ENCODE measurements at places on chromosomes 11 and 22.

- DNase-seq: no peak
Observed at GRCh38 chr22:37232140-37232998, 11.7 kb downstream of the RAC2 start.

GRCh38 chr11:721741-722345, 15.8 kb downstream of the EPS8L2 start:
- peak; percentile 77 for DNase-seq

- no peak for DNase-seq
Observed at GRCh38 chr22:22812031-22812905, 75.3 kb upstream of the IGLL5 start.

DNA sequence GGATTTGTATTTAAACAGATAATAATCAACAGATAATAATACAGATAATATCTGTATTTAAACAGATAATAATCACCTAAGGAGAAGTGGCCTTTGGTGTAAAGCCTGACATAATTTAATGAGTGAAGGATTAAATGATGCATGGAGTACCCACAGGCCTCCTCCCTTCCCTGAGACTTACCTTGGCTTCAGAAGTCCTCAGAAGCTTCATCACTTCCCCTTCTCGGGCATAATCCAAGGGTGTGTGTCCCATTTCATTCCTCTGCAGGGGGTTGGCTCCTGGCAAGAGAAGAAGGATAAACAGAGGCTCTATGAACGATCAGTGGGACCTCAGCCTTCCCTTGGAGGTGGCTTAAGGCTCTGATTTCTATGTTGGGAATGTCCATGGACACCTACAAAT, 85.5 kb upstream of the PHOX2A start:
- DNase-seq: no peak

- no peak for DNase-seq
Observed at GRCh38 chr11:35165423-35166368, 26.7 kb downstream of the CD44 start.

All from upper lobe of right lung (tissue), 1 donor.